ENCODE measurements at places on chromosomes 5 and 9.

GRCh38 chr9:124765439-124765835 lies 5.7 kb downstream of the NR6A1 start:
- DNase-seq = no peak

- no peak for DNase-seq
Measured at GRCh38 chr5:141716009-141716408, 34.0 kb upstream of the ARAP3 start.

- DNase-seq = no peak
Measured at GRCh38 chr9:69198521-69199220, 24.6 kb downstream of the TJP2 start.

- DNase-seq = no peak
Measured at GRCh38 chr5:58440901-58441460, 18.9 kb downstream of the PLK2 start.

GRCh38 chr5:86679529-86679928 lies 61.8 kb downstream of the COX7C start:
- DNase-seq = peak; percentile 93

DNA sequence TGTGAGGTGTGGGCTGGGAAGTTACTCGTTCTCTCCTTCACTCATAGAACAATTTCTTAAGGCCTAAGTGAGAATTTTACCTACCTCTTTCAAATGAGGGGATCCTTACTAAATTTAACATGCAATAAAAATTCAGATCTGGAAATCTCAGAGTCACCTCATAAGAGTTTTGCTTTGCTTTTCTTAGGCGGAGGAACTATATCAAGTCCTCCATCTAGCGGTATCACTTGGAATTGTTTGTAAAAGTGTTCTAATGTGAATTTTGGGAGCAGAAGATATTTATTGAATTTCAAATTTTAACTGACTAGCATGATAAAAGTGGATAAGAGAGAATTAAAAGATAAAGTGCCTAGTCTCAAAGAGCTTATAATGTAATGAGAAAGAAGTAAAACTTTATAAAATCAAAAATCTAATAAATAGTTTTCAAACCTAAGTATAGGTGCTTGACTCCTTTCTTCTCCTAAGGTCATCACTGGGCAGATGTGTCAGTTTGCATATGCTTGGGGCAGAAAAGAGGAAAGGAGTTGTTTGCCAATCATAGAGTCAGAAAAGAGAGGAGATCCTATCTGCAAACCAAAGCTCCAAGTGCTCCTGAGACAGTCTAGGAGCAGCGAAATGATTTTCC lies 145.7 kb upstream of the DAB2 start:
- no peak for DNase-seq

DNA sequence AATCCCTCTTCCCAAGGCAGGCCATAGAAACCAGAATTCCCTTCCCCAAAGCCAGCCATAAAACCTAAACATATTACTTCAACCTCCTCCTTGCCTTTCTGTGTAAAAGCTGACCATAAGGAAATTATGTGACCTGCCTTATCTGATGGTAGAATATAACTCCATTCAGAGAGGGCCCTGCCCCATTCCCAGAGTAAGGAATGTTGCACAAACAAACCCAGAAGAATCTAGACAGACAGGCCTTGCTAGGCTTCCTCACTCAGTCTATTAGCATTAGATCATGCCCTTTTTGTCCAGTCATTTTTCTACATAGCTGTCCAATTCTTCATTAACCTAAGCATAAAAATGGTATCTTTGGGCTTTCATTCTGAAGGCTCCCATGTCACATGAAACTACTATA lies 17.8 kb upstream of the IFNB1 start:
- no peak for DNase-seq

- DNase-seq = no peak
Measured at GRCh38 chr5:23302438-23302837, 205.0 kb upstream of the PRDM9 start.

- no peak for DNase-seq
Measured at GRCh38 chr5:91670122-91670521, 287.0 kb upstream of the ARRDC3 start.

GRCh38 chr9:34587271-34587670 lies 2.3 kb downstream of the CNTFR start:
- no peak for DNase-seq

- DNase-seq = no peak
Measured at GRCh38 chr5:116632890-116633289, 58.3 kb upstream of the SEMA6A start.

DNA sequence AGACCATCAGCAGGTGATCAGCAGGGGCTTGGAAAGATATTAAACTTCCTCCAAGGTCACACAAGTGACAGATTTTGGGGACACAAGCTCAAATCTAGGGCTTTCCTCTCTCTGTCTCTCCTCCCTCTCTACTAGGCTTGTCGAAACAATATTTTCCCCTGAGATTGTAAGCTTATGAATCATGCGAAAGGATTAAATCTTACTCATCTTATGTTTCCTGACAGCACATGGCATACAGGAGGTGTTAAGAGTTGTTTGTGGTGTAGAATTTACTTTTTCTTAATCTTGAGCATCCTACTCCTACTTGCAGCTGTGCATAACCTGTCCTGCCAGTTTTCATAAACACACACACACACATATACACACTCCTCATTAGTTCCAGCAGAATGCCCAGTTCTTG lies 186.3 kb downstream of the MARCHF11 start:
- DNase-seq = peak; percentile 62

GRCh38 chr5:154577416-154577815 lies 99.4 kb upstream of the HAND1 start:
- no peak for DNase-seq

DNA sequence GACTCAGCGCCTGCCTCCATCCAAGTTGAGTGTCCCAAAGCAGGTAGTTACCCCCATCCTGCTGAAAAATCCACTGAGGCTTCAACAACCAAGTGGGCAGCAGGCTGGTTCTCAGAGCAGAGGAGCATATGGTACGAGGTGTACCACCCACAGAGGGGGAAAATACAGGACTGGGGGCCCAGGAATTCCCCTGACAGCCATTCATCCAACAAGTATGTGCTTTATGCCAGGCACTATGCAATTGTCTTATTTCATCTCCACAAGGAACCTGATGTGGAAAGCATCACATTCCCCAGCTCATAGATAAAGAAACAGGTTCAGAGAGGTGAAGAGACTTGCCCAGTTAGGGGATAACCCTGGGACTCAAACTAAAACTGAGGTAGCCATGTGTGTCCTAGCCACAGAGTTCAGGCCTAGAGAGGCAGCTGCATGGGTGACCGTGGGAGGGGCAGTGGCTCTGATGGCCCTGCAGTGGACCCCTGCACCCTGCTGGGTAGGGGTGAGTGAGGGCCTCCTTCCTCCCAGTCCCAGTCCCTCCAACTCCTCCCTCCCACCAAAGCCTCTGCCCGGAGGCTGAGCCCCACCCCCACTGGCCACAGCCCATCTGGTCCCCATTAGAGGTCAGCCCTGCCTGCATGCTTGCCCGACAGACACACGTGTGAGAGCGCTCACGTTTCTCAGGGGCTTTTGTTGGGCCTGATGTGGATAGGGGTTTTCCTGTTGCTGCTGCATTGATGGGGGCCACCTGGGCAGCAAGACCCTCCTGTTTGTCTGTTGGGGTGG lies 11.5 kb downstream of the PDLIM4 start:
- DNase-seq = no peak

DNA sequence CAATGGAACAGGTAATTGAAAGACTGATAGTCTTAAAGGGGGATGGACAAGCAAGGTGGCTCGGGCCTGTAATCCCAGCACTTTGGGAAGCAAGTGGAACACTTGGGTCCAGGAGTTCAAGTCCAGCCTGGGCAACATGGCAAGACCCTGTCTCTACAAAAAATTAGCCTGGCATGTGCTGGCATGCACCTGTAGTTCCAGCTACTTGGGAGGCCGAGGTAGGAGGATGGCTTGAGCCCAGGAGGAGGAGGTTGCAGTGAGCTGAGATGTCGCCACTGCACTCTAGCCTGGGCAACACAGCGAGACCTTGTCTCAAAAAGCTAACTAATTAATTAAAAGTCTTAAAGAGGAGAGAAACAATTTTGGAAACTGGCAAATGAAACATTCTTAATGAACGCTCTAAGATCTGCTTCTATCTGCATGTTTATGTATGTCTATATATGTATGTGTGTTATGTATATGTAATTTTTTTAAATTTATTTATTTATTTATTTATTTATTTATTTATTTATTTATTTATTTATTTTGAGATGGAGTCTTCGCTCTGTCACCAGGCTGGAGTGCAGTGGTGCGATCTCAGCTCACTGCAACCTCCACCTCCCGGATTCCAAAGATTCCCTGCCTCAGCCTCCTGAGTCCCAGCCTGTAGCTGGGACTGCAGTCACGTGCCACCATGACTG lies 80.6 kb downstream of the SFXN1 start:
- no peak for DNase-seq

- DNase-seq = no peak
Measured at GRCh38 chr9:109483744-109484429, 14.2 kb downstream of the PTPN3 start.

DNA sequence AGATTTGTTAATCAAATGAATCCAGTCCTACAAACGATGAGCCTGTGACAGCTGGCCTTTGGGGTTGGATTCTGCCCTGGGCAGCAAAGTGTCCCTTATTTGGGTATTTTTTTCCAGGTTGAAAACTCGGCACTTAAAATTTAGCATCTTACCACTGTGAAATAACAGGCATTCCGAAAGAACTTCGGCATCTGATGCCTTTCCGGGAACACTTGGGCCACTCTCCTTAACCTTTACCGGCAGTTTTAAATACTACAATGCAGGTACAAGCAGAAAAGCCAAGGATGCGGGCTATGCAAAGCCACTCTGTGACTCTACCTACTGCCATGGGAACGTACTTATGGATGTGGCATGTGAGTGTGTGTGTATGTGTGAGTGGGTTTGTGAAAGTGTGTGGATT lies 1.0 kb upstream of the RASGRF2 start:
- no peak for DNase-seq

Measured in retinal pigment epithelial cell (primary cell).